Stimulated activated memory B cell treated with anti-CD40 and anti-IgM and Interleukin-4, amounts not matched to agents 10 μg/mL and 1 μg/mL and 100 μg/mL, for 72 hours (primary cell): ENCODE measurements at places on chromosomes 11 and 22.
A peak's percentile ranks its signal among the peaks of the same experiment; 100 is the strongest.

DNA sequence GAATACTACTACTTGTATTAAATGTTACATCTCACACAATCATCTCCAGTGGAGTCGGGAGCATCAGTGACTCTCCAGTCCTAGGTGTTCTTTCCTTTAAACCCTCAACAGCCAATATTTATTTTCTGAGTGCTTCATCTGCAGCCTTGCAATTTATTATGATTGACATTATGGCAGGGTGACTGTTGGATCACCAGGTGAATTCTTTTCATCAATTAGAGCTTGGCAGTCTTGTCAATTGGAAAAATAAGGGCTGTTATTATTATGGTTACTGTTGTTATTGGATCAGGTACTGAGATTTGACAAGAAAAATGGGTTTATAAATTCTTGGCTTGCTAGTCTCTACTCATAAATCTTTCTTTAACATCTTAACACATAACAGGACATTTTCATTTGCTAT lies 27.5 kb upstream of the HTATIP2 start:
- no peaks in the 10 kb centered on the region for H3K4me1 ChIP-seq
- peaks cover 34% of the 10 kb centered on the region for H3K27me3 ChIP-seq
- H3K27ac ChIP-seq: no peak overlapping the region
- H3K4me3 ChIP-seq: no peak overlapping the region

GRCh38 chr22:39171623-39172264 lies 19.3 kb upstream of the CBX7 start:
- peak overlapping the region; percentile 93 for H3K27ac ChIP-seq
- peaks cover 18% of the 10 kb centered on the region for H3K27me3 ChIP-seq
- peak overlapping the region; percentile 65 for H3K4me3 ChIP-seq
- no peaks in the 10 kb centered on the region for H3K36me3 ChIP-seq

GRCh38 chr11:119681361-119681910 lies 47.6 kb downstream of the NECTIN1 start:
- peaks cover under 1% of the 10 kb centered on the region for H3K27me3 ChIP-seq
- H3K4me1 ChIP-seq: no peaks in the 10 kb centered on the region
- H3K36me3 ChIP-seq: peaks cover 10% of the 10 kb centered on the region
- no peak overlapping the region for H3K4me3 ChIP-seq
- no peak overlapping the region for H3K27ac ChIP-seq

- peak within 1 kb of the TSS; percentile 74 for H3K4me3 ChIP-seq
- no peaks in the 10 kb centered on the region for H3K36me3 ChIP-seq
- no peak for ATAC-seq
- peaks cover 61% of the 10 kb centered on the region for H3K4me1 ChIP-seq
Observed at GRCh38 chr11:15114501-15115475, at the start of gene INSC. TSS of gene INSC (plus strand) at chr11:15114923. CDS start at chr11:15149175, 34,252 bp downstream.

DNA sequence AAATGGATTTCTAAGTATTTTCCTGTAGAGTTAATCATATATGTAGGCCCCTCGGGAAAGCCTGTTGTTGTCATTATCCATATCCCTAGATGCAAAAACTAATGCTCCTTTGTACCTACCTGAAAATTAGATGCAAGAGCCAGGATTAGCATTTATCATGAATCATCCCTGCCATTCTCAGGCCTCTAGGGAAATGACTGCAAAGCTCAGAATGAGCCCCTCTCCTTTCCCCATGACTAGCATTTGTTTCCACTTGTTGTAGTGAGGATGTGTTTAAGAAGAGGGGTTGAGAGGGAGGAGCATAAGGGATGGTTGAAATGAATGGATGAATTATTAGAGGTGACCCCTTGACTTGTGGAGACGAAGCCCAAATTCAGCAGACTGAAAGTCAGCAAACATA lies 537.9 kb downstream of the NTM start:
- peaks cover 36% of the 10 kb centered on the region for H3K27me3 ChIP-seq
- H3K4me3 ChIP-seq: no peak overlapping the region
- ATAC-seq: no peak
- no peak overlapping the region for H3K27ac ChIP-seq
- H3K4me1 ChIP-seq: no peaks in the 10 kb centered on the region
- H3K36me3 ChIP-seq: no peaks in the 10 kb centered on the region

GRCh38 chr11:118227865-118228785 lies 3.3 kb upstream of the JAML start:
- H3K4me1 ChIP-seq: peaks cover 55% of the 10 kb centered on the region
- peak; percentile 90 for ATAC-seq
- H3K27ac ChIP-seq: peak overlapping the region; percentile 90
- peaks cover 10% of the 10 kb centered on the region for H3K27me3 ChIP-seq
- peaks cover 18% of the 10 kb centered on the region for H3K36me3 ChIP-seq

DNA sequence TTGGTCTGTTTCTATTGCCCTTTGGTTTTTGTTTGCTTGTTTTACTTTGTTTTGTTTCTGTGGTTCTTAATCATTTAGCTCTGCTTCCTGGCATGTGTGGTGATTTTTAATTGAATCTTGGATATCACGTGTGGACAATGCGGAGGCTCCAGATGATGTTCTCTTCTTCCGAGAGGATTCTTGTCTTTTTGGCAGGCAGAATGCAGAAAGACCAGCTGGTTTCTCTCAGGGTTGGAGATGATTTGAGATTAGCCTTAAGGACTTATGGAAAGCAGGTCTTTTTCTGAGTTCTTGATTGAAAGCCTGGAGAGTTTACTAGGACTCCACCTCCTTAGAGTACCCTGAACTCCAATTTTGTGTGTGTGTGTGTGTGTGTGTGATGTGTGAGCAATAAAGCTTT lies 21.0 kb upstream of the ANO1 start:
- H3K4me3 ChIP-seq: no peak overlapping the region
- no peaks in the 10 kb centered on the region for H3K36me3 ChIP-seq
- no peak for ATAC-seq

GRCh38 chr11:100876815-100877520 lies 189.9 kb downstream of the ARHGAP42 start:
- no peaks in the 10 kb centered on the region for H3K27me3 ChIP-seq
- no peaks in the 10 kb centered on the region for H3K4me1 ChIP-seq
- no peak overlapping the region for H3K4me3 ChIP-seq
- H3K27ac ChIP-seq: no peak overlapping the region

- no peak overlapping the region for H3K4me3 ChIP-seq
- no peak for ATAC-seq
- H3K27me3 ChIP-seq: no peaks in the 10 kb centered on the region
- no peaks in the 10 kb centered on the region for H3K36me3 ChIP-seq
Observed at GRCh38 chr11:128862908-128863660, 4.0 kb downstream of the KCNJ1 start.

- ATAC-seq: no peak
- H3K36me3 ChIP-seq: no peaks in the 10 kb centered on the region
Observed at GRCh38 chr22:27629908-27630673, 171.5 kb downstream of the MN1 start.

- no peaks in the 10 kb centered on the region for H3K4me1 ChIP-seq
- ATAC-seq: no peak
- no peak overlapping the region for H3K4me3 ChIP-seq
- no peaks in the 10 kb centered on the region for H3K27me3 ChIP-seq
- no peak overlapping the region for H3K27ac ChIP-seq
Observed at GRCh38 chr11:4763096-4763495, 6.6 kb downstream of the OR51F1 start.

- ATAC-seq: no peak
- H3K27ac ChIP-seq: no peak overlapping the region
- no peaks in the 10 kb centered on the region for H3K36me3 ChIP-seq
- peaks cover 30% of the 10 kb centered on the region for H3K27me3 ChIP-seq
- no peak overlapping the region for H3K4me3 ChIP-seq
Observed at GRCh38 chr11:69954756-69955155, 123.4 kb upstream of the ANO1 start.

DNA sequence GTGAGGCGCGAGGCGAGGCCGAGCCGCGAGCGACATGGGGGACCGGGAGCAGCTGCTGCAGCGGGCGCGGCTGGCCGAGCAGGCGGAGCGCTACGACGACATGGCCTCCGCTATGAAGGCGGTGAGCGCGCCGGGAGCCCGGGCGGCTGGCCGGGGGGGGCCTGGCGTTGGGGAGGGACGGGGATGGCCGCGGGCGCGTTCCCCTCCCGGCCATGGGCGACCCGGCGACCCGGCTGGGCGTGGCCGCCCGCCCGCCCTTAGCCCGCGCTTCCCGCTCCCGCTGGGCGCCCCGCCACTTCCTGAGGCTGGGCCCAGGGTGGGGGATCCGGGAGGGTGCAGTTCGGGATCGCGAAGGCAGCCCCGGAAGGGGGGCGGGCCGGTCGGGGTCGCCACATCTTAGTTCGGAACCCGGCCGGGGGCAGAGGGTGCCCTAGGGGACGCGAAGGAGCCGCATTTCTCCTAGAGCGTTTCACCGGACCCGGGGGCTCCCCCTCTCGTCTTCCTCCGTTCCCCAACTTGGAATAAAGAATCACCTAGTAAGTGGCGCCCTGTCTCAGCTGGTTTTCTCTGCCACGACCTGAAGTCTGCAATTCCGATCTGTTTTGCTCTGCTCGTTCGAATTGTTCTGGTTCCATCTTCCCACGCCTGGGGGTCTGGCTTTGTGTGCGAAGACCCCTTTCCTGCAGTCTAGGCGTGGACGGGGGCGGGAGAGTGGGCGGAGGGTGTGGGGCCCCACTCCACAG lies 536 bp downstream of the YWHAH start:
- no peaks in the 10 kb centered on the region for H3K27me3 ChIP-seq
- peak; percentile 67 for ATAC-seq
- peaks cover 14% of the 10 kb centered on the region for H3K4me1 ChIP-seq
- H3K36me3 ChIP-seq: no peaks in the 10 kb centered on the region
- H3K27ac ChIP-seq: no peak overlapping the region

- no peak for ATAC-seq
- peaks cover 95% of the 10 kb centered on the region for H3K27me3 ChIP-seq
- no peak overlapping the region for H3K27ac ChIP-seq
- no peaks in the 10 kb centered on the region for H3K36me3 ChIP-seq
- no peaks in the 10 kb centered on the region for H3K4me1 ChIP-seq
Observed at GRCh38 chr11:116505298-116506262, 267.2 kb downstream of the BUD13 start.

- H3K36me3 ChIP-seq: no peaks in the 10 kb centered on the region
- H3K27me3 ChIP-seq: peaks cover 63% of the 10 kb centered on the region
- peak; percentile 38 for ATAC-seq
- peaks cover 15% of the 10 kb centered on the region for H3K4me1 ChIP-seq
- H3K27ac ChIP-seq: no peak overlapping the region
Observed at GRCh38 chr22:46545086-46545792, 7.8 kb upstream of the CELSR1 start.

- peaks cover 44% of the 10 kb centered on the region for H3K27me3 ChIP-seq
- no peak overlapping the region for H3K27ac ChIP-seq
- H3K4me1 ChIP-seq: peaks cover 8% of the 10 kb centered on the region
- H3K4me3 ChIP-seq: no peak overlapping the region
- no peak for ATAC-seq
Observed at GRCh38 chr22:28019360-28019759, 100.3 kb upstream of the PITPNB start.

DNA sequence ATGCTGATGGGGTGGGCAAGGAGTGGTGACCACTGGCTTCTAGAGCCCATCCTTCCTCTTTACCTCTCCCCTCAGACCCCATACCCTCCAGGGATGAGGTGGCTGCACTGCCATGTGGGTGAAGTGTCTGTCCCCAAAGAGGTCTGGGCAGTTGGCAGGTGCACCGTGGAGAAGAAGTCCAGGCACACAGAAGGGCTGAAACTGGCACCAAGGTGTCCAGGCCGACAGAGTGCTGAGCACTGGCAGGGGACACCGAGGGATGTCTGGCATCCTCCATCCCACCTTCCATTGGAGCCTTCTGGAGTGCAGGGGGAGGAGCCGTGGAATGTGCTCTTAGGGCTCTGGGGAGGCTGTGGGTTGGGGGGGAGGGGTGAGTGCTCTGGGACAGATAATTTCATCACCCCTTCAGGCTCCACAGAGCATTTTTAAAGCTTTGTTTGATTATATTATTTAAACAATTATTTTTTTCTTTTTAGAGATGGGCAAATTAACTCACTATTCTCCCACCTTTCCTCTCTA lies 37.9 kb downstream of the PKNOX2 start:
- H3K27ac ChIP-seq: no peak overlapping the region
- no peak for ATAC-seq
- H3K27me3 ChIP-seq: peaks cover 36% of the 10 kb centered on the region
- no peaks in the 10 kb centered on the region for H3K4me1 ChIP-seq

- peaks cover 6% of the 10 kb centered on the region for H3K27me3 ChIP-seq
- ATAC-seq: no peak
- H3K36me3 ChIP-seq: no peaks in the 10 kb centered on the region
- no peak overlapping the region for H3K4me3 ChIP-seq
- no peaks in the 10 kb centered on the region for H3K4me1 ChIP-seq
Observed at GRCh38 chr11:103499710-103500340, 390.6 kb downstream of the DYNC2H1 start.

DNA sequence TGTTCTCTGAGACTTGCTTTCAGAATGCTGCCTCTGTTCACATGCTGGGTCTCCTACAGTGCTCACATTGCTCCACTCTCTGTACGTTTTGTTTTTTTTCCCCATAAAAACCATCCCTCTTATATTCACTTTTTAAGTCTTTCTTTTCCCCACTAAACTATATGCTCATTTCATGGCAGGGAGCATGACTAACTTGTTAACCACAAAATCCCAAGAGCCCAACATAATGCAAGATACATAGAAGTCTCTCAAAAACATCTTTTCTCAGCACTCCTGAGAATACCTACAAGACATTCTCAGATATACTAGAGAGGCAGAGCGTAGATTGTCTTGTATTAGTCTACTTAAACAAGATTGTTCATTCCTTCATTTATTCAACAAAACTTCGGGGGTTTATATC lies 73.3 kb downstream of the FAM76B start:
- H3K27me3 ChIP-seq: no peaks in the 10 kb centered on the region
- H3K27ac ChIP-seq: peak overlapping the region; percentile 96
- H3K36me3 ChIP-seq: peaks cover 11% of the 10 kb centered on the region
- peaks cover 81% of the 10 kb centered on the region for H3K4me1 ChIP-seq
- ATAC-seq: peak; percentile 44

DNA sequence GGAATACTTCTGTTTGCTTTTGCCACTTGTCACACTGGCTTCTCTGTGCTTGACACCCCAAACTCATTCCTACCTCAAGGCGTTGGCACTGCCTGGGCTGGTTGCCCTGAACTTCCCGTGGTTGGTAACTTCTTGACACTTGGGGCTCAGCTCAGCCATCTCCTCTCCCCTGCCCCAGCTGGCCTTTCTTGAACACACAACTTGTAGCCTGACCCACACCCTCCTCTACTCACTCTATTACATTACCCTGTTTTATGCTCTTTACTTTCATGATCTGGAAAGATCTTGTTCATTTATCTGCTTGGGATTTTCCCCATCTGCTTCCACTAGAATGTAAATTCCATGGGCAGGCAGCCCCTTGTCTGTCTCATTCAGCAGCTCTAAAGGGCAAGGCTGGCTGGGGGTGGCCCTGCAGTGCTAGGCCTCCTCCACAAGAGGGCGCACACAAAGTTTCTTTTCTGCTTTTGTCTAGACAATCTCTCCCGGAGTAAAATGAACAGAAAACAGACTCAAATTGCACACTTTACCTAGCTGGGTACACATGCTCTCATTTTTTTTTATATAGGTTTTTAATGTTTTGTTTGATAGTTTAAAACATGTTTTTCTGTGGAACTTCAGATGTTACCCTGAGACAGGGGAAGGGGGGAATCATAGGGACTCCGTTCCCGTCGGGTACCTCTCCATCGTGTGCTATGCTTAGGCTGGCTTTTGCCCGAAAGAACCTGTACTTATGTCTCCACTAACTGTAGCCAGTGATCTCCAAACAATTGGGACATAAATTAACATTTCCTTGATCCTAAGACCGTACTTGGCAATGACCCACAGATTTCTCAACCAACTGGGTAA lies 16.4 kb upstream of the MRGPRX2 start:
- peak; percentile 68 for ATAC-seq
- no peaks in the 10 kb centered on the region for H3K36me3 ChIP-seq
- H3K27me3 ChIP-seq: no peaks in the 10 kb centered on the region
- H3K27ac ChIP-seq: no peak overlapping the region
- no peak overlapping the region for H3K4me3 ChIP-seq
- peaks cover 6% of the 10 kb centered on the region for H3K4me1 ChIP-seq

GRCh38 chr11:100602716-100603115 lies 84.4 kb upstream of the ARHGAP42 start:
- H3K36me3 ChIP-seq: no peaks in the 10 kb centered on the region
- H3K27ac ChIP-seq: no peak overlapping the region
- no peak for ATAC-seq
- peaks cover 5% of the 10 kb centered on the region for H3K27me3 ChIP-seq
- H3K4me3 ChIP-seq: no peak overlapping the region
